ENCODE measurements at places on chromosomes 1 and 21. TPM values are rescaled to one million over a fixed set of nuclear protein-coding genes. Genes with fewer than 3 reads are reported as not detected.

The AADACL4 gene
- not detected for total RNA-seq

The SLC22A15 gene
- 1.1 TPM for total RNA-seq

The LCE1D gene
- not detected for total RNA-seq

The CD52 gene
- total RNA-seq, result not detected

The TNFRSF18 gene
- 0.19 TPM for total RNA-seq

The MAP10 gene
- total RNA-seq, result 1.2 TPM

The MIXL1 gene
- total RNA-seq, result not detected

The PGBD5 gene
- total RNA-seq, result 0.42 TPM

The RNU1-3 gene
- total RNA-seq, result not detected

The RNPC3 gene
- total RNA-seq, result 6.7 TPM

The RXFP4 gene
- not detected for total RNA-seq

The BMP8B gene
- 5.1 TPM for total RNA-seq

The RNASEL gene
- 2.1 TPM for total RNA-seq

The SLC45A1 gene
- total RNA-seq, result 7.0 TPM

The SERPINC1 gene
- total RNA-seq, result 0.13 TPM

The RNU1-1 gene
- total RNA-seq, result not detected

The ERICH3 gene
- not detected for total RNA-seq

The AK5 gene
- 8.2 TPM for total RNA-seq

The UBL4B gene
- not detected for total RNA-seq

The LDLRAD1 gene
- not detected for total RNA-seq

The SLC1A7 gene
- total RNA-seq, result 0.05 TPM

The CELA2B gene
- not detected for total RNA-seq

The CHI3L2 gene
- 0.79 TPM for total RNA-seq

The TGFB2 gene
- 14.0 TPM for total RNA-seq

The GCSAML gene
- not detected for total RNA-seq

The LRRN2 gene
- 11.8 TPM for total RNA-seq

The RPE65 gene
- not detected for total RNA-seq

The CBR1 gene
- 158 TPM for total RNA-seq

The IL19 gene
- not detected for total RNA-seq

The MAST2 gene
- 18.7 TPM for total RNA-seq

The C1orf87 gene
- total RNA-seq, result not detected

The SAMSN1 gene
- total RNA-seq, result not detected

The HES5 gene
- total RNA-seq, result not detected
